ENCODE measurements at places on chromosomes 7 and 10.

DNA sequence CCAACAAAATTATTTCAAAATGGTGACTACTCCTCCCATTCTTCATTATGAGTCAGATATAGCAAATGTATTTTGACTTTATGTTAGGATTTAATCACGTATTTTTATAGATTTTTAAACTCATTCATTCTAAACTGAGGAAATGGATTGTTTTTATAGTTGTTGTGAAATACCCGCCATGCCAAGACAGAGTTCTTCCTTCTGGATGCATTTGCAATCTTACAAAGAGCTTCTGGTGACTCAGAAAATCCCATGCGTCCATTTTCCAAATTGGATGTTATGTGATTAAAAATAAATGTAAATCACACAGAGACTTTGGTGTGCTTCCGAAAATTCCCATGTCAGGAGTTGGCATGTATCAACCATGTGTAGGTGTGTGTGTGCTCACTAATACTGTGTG, 179.3 kb downstream of the TRIL start:
- no peak for DNase-seq

DNA sequence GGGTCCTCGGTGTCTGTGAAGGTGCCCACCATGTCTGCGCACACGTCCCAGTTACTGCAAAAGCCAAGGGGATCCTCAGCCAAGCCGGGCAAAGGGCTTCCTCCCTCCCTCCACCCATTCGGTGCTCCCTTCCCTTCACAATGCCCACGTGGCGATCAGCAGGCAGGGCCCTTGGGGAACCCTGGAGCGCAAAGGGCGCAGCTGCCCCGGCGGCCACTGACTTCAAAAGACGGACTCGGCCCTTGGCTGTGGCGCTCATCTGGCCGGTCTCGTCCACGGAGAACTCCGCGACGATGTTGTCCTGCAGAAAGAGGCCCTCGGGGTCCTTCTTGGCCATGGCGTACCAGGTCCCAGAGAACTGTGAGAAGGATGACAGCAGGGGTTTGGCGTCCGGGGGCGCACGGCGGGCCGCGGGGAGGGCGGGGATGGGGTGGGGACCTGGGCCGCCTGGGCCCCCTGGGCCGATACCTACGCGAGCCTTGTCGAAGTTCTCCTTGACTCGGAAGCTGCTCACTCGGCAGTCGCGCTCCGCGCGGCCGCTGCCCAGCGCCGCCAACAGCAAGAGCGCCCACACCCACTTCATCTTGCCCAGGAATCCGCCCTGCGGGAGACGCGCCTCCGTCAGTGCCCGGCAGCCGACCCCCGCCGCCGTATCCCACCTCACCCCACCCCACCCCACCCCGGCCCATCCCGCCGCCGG, 439 bp downstream of the RBP4 start:
- DNase-seq, result peak; percentile 71

DNA sequence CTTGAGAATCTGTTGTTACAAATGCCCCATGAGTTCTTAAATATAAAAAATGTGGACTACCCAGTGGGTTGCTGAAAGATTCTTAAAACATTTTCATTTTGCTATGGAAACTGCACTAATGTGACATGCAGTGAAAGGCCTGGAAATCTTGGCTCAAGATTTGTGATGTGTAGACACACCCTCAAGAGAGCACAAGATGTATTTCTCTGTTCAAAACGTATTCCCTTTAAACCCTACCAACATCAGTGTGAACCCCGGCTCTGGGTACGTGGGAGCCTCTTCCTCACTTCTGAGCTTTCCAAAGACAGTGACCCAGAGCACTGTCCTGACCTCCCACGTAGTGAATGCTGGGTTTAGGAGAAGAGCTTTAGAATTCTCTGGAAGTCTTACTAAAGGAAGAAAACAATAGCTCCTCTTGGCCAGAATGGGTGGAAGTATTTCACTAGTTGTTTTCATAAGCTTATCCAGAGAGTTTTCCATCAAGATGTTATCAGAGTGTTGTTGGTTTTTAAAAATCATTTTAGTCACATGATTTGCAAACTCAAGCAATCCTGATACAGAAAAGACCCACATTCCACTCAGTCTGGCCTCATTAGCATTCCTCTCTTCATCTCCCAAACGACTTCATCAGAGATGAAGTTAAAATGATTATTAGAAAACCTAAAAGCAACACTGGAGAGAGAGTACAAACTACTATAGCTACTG, 81.5 kb upstream of the AFAP1L2 start:
- DNase-seq, result no peak

DNA sequence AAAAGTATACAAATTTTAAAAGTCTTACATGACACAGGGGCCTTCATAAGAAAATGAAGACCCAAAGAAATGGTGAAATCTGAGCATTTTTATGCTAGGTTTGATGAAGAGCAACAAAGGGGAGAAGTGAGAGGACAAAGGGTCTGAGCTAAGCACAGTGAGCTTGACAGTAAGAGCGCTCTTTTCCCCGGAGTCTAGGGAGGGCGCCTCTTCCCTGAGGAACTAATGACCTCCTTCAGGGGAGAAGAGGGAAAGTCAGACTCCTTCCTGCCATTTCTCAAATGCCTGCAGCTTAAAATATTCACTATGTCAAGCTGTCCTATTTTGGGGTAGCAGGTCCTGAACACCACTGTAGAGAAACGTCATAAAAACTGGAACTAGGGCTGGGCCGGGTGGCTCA, 18.1 kb upstream of the PAXIP1 start:
- peak; percentile 68 for DNase-seq

DNA sequence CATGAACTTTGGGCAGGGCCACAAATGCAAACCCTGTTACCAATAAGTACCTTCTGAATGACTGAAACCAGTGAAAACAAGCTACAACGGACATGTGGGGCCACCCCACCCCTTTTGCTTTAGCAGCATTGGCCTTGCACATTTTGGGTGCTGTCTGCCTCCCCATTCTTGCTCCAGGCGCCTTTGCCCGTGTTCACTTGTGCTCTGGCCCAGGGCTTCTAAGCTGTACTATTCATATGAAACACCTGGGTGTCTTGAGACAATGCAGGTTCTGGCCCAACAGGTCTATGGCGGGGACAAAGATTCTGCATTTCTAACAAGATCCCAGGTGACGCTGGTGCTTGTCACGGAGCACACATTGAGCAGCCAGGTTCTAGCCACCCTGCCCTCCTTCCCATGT, 96.5 kb upstream of the SDK1 start:
- DNase-seq, result peak; percentile 32
